ENCODE measurements at places on chromosomes 3 and 15.

GRCh38 chr15:30001602-30002001 is 81.2 kb upstream of the GOLGA8J start:
- no peak for DNase-seq

- DNase-seq: no peak
Measured at GRCh38 chr15:70132139-70132538, 34.4 kb upstream of the TLE3 start.

DNA sequence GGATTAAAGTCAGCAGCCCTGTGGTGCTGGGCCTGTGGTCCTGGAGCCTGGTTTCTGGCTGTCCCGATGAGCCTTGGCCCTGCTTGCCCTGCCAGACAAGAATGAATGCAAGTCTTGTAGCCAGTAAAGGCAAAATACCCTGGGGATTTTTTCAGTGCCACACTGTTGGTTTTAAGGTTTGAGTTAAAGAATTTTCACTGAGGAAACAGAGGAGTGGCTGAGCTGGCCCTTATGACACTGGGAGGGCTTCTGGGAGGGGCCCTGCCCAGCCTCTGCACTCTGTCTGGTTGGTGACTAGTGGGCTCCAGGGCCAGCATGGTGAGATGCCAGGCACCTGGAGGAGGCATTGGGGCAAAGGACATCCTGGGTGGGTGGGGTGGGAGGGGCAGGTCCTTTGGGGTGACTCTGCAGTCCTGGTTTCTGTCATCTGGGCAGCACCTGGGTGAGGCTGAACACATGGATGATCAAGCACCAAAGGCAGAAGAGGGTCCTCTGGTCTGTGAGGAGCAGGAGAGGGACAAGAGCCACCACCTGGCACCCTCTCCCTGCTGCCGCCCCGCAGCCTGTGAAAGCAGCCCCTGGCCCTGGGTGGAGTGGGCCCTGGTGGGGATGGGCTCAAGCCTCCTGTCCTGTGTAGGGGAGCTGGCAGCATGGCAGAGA is 12.5 kb upstream of the PLA2G4E start:
- DNase-seq: no peak

DNA sequence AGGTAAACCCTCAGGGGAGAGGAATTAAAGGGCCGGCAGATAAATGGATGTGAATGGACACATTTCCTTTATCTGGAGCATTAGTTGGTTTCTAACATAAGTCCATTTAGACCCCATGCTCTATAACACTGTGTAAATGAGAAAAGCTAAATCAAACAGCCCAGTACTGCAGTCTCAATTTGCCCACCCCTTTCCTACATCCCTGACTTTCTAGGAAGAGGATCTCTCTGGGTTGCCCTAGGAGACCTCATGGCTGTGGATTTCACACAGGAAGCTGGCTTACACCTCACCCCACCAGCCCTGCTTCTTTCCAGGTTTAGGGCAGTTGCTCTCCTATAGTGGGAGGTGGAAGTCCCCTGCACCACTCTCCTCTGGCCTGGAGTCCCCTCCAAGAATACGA is 126.2 kb downstream of the CLSTN2 start:
- no peak for DNase-seq

DNA sequence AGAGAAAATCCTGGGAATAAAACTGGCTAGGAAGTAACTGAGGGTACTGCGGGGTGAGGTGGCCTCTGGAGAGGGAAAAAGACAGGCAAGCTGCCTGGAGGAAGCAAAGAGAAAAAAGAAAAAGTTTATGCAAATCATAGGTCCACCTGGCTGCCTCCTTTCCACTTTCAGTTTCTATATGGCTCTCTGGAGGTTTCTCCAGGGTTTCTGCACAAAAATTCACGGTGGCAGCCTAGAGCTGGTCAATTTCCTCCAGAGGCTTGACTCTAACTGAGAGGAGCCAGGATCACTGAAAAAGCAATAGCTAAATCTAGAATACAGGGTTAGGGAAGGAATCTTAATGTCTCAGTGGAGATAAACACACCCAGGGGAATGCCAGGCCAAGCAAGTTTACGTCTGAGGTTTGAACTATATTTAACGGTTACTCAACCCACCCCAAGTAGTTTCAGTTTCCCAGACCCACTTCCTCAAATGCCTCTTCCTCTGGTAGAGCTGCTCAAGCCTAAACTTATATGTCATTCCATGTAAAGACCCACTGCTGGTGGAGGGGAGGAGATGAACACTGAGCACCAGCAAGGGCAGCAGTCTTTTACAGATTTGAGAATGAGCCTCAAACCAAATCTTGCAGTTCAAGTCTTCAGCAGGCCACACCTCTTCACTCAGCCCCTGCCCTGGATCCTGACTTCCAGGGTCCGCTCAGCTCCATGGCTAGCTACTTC is 5.7 kb downstream of the LYSMD2 start:
- DNase-seq: no peak

DNA sequence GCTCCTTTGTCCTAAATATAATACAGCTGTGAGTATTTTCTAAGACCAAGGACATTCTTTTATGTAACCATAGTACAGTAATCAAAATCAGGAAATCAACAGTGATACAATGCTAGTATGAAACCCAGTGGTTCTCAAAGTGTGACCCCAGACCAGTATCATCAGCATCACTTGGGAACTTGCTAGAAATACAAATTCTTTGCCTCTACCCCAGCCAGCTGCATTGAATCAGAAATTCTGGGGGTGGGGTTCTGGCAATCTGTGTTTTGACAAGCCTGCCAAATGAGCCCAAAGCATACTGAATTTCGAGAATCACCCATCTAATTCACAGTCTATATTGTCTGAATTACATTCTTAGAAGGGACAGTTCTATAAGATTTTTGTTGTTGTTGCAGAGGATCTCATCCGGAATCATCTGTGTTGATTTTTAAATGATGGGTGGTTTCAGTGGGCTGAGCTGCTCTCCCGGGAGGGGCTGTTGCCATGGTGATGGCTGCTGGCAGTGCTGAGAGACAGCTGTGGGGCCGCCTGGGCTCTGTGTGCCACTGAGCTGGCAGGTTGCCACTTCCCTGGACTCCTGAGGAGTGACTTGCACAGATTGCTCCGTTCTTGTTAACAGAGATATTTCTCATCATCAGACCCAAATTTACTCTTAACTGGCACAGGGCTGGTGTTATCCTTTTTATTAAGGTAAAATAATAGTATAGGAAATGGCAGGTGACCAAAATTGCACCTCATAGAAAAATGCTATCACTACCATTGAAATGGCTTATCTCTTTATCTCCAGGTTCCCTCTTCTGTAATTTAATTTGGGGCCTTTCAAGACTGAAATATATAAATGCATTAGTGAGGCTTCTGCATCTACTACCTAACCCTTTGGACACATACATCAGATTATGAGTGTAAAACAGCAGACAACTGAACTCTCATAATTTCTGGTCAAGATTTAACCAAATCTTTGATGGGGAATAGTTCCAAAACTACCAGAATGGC is 56.5 kb downstream of the NEK11 start:
- DNase-seq: no peak

DNA sequence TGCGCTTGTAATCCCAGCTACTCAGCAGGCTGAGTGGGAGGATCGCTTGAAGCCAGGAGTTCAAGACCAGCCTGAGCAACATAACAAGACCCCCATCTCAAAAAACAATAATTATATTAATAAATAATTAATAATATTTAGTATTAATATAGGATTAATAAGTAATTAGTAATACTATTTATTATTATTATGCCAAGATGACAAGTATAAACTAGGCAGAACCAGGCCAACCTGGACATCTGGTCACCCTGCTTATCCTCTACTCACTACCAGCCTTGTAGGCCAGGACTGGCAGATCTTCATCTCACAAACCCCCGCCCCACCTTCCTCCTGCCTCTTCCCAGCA is 429 bp downstream of the CPN2 start:
- DNase-seq: no peak

DNA sequence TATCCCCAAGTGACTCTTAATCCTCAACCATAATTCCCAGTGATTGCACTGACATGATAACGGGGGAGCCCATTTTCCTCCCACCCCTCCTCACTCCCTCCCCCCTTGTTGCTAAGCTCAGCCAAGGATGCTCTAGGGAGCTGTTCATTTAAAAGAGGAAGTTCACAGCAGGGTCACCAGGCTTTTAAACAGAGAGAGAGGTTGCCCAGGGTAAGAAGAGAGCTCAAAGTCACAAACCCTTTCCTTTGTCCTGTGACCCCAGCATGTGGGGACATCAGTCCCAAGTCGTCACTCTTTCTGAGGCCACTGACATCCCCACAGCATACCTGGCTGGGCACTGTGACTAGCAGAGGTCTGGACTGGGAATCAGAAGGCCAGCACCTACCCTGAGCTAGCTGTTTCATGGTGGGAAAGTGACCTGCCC is 144.1 kb downstream of the RORA start:
- no peak for DNase-seq

DNA sequence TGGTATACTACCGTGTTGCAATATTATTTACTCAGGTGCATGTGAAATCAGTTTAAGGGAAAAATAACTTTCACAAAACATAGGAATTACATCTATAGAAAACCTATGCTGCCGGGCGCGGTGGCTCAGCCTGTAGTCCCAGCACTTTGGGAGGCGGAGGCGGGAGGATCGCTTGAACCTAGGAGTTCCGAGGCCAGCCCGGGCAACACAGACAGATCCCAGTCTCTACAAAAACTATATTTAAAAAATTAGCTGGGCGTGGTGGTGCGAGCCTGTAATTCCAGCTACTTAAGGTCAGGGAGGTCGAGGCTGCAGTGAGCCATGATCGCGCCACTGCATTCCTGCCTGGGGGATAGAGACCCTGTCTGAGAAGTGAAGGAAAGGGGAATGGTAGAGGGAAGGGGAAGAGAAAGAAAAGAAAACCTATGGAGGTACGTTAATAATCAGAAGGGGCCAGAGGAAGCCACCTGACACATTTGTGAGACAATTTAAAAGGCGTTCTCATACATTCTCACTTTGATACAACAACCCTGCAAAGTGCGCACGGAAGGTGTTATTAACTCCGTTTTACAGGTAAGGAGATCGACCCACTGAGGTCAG is 456 bp upstream of the TMEM62 start:
- no peak for DNase-seq

- no peak for DNase-seq
Measured at GRCh38 chr15:68278595-68279405, 1.3 kb downstream of the FEM1B start.

DNA sequence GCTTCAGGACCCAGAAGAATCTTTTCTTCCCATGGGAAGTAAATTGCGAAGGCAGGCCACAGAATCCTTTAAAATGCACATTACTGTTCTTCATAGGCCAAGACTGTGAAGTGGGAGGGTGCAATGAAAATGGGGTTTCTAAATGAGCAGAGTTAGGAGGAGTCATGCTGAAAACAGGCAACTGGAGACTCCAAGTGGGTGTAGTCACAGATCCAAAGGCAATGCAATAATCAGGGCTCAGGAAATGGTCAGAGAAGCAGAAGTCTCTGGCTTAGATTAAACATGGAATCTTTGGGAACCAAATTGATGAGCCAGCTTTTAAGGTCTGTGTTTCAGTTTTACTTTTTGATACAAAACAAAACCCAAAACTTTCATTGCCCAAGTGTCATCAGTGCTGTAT is 37.6 kb downstream of the HHLA2 start:
- DNase-seq: no peak
